ENCODE measurements at places on chromosomes 12 and 14. TPM values are rescaled to one million over a fixed set of nuclear protein-coding genes. Genes with fewer than 3 reads are reported as not detected.
A peak's percentile ranks its signal among the peaks of the same experiment; 100 is the strongest.

DNA sequence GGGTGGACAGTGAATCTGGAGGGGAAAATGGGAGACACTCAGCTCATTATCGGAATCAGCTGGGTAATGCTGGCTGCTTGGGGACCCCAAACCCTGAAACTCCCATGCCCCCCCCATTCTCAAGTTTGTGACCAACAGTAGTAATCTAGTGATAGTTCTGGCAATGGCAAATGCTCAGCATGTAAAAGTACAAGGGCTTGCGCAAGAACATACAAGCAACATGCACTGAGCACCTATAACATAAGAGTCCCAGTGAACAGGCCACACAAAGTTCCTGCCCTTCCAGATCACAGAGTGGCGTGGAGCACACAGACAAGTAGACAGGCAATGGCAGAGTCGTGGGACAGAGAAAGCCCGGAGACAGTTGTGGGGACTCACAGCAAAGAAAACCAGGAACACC, 407.9 kb downstream of the MED13L start:
- H3K4me3 ChIP-seq = no peak overlapping the region
- no peaks in the 10 kb centered on the region for H3K4me1 ChIP-seq
- no peaks in the 10 kb centered on the region for H3K27me3 ChIP-seq

- no peak overlapping the region for H3K4me3 ChIP-seq
- DNase-seq = peak; percentile 79
- no peaks in the 10 kb centered on the region for H3K4me1 ChIP-seq
- no peak overlapping the region for H3K27ac ChIP-seq
Observed at GRCh38 chr12:14239350-14239934, 126.0 kb upstream of the ATF7IP start.

- no peak overlapping the region for H3K27ac ChIP-seq
- no peaks in the 10 kb centered on the region for H3K36me3 ChIP-seq
- DNase-seq = no peak
Observed at GRCh38 chr14:36363704-36364103, 43.3 kb upstream of the MBIP start.

- no peaks in the 10 kb centered on the region for H3K36me3 ChIP-seq
- H3K4me3 ChIP-seq = no peak overlapping the region
- H3K27me3 ChIP-seq = no peaks in the 10 kb centered on the region
- DNase-seq = peak; percentile 1
- H3K4me1 ChIP-seq = no peaks in the 10 kb centered on the region
- no peak overlapping the region for H3K27ac ChIP-seq
Observed at GRCh38 chr12:52524898-52525591, 4.9 kb upstream of the KRT5 start.

DNA sequence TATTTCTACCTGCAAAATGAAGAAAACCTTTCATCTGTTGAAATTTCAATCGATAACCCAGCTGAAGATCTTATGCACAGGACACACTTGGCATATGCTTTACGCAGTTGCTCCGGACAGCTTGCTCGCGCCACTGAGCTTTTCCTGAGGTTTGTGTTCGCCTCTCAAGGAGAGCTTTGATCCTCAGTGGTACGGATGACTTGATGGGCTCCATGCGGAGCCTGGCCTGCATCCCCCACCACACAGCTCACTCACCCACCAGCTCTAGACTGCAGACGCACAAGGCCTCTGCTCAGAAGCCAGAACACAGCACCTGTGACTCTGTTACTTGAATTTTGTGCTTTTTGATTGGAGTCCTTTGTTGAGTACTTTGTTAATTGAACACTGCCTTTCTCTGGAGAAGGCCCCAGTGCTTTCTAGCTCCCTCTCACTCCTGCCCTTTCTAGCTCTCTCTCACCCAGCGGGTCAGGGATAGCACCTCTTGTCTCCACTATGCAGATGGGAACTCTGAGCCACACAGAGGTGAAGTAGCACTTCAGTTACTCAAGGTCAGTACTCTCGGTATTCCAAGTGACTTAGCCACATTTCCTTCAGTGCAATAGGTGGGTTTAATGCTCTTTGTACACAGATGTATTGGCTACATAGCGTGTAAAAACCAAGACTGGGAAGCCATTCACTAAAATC, 52.1 kb downstream of the TBC1D30 start:
- no peak overlapping the region for H3K27ac ChIP-seq
- no peak overlapping the region for H3K4me3 ChIP-seq
- no peaks in the 10 kb centered on the region for H3K27me3 ChIP-seq
- H3K36me3 ChIP-seq = no peaks in the 10 kb centered on the region
- no peaks in the 10 kb centered on the region for H3K4me1 ChIP-seq

- DNase-seq = no peak
- H3K36me3 ChIP-seq = no peaks in the 10 kb centered on the region
- no peak overlapping the region for H3K27ac ChIP-seq
- no peaks in the 10 kb centered on the region for H3K27me3 ChIP-seq
- no peaks in the 10 kb centered on the region for H3K4me1 ChIP-seq
Observed at GRCh38 chr12:129084875-129085826, 231.9 kb downstream of the GLT1D1 start.

GRCh38 chr14:32400480-32400879, 71.4 kb downstream of the AKAP6 start:
- H3K4me3 ChIP-seq = no peak overlapping the region
- H3K27me3 ChIP-seq = no peaks in the 10 kb centered on the region
- H3K4me1 ChIP-seq = no peaks in the 10 kb centered on the region
- no peaks in the 10 kb centered on the region for H3K36me3 ChIP-seq
- no peak for DNase-seq
- H3K27ac ChIP-seq = no peak overlapping the region

- no peaks in the 10 kb centered on the region for H3K27me3 ChIP-seq
- H3K36me3 ChIP-seq = no peaks in the 10 kb centered on the region
- peak; percentile 78 for DNase-seq
- H3K4me1 ChIP-seq = no peaks in the 10 kb centered on the region
- no peak overlapping the region for H3K4me3 ChIP-seq
Observed at GRCh38 chr14:88986146-88986841, 161.8 kb downstream of the TTC8 start.

DNA sequence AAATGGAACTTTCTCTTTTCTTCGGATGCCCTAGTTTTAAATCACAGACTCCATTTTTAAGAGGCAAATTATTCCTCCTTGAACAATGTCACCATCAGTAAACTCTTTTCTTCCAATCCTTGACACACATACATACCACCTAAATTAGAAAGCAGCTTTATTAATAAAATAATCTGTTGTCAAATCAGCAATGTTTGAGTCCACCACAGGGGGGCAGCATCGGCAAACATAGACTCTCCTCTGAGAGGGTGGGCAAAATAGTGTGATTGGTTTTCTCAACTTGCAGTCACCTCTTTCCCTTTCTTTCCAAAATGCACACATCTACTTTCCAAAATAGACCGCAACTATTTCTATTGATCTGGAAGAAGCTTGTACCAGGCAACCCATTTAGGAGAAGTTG, 438.4 kb upstream of the OR4E1 start:
- H3K4me3 ChIP-seq = no peak overlapping the region
- no peaks in the 10 kb centered on the region for H3K4me1 ChIP-seq
- no peak for DNase-seq
- H3K27me3 ChIP-seq = no peaks in the 10 kb centered on the region

- H3K27me3 ChIP-seq = no peaks in the 10 kb centered on the region
- no peak for DNase-seq
- H3K4me3 ChIP-seq = no peak overlapping the region
- H3K36me3 ChIP-seq = no peaks in the 10 kb centered on the region
Observed at GRCh38 chr12:40469736-40470135, 222.5 kb upstream of the CNTN1 start.

DNA sequence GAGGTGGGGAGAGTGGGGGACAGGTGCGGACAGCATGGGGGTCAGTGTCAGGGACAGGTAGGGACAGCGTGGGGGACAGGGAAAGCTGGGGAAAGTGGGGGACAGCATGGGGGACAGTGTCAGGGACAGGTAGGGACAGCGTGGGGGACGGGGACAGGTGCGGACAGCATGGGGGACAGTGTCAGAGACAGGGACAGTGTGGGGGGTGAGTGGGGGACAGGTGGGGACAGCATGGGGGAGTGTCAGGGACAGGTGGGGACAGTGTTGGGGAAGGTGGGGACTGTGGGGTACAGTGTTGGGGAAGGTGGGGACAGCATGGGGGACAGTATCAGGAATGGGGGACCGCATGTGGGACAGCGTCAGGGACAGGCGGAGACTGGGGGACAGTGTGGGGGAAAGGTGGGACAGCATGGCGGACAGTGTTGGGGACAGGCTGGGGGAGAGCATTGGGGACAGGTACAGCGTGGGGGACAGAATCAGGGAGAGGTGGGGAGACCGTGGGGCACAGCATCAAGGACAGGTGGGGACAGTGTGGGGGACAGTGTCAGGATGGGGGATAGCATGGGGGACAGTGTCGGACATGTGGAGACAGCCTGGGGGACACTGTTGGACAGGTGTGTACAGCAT, 96.1 kb downstream of the TMEM121 start:
- no peak for DNase-seq
- H3K4me1 ChIP-seq = no peaks in the 10 kb centered on the region
- no peaks in the 10 kb centered on the region for H3K36me3 ChIP-seq
- no peak overlapping the region for H3K27ac ChIP-seq

- no peak for DNase-seq
- H3K27me3 ChIP-seq = no peaks in the 10 kb centered on the region
- no peaks in the 10 kb centered on the region for H3K36me3 ChIP-seq
- H3K27ac ChIP-seq = no peak overlapping the region
- H3K4me1 ChIP-seq = no peaks in the 10 kb centered on the region
Observed at GRCh38 chr12:86721713-86722397, 465.7 kb upstream of the MGAT4C start.

DNA sequence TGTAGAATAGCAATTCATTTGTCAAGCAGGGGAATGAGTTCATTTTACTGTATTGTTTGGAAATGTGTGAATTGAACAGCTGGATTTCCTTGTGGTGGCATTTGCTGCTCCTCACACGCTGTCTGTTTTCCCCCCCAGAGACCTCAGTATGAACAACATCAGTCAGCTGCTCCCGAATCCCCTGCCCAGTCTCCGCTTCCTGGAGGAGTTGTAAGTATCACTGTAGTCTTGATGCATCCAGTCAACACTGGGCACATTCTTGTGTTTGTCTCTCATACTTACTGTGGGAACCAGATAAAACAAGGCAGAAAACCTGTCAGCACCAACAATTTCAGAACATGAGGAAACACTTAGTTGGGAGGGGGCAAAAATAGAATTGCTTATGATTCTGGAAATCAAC, 64.9 kb downstream of the LGR5 start:
- H3K4me1 ChIP-seq = no peaks in the 10 kb centered on the region
- no peak for DNase-seq
- H3K27ac ChIP-seq = no peak overlapping the region
- no peaks in the 10 kb centered on the region for H3K36me3 ChIP-seq
- no peak overlapping the region for H3K4me3 ChIP-seq

DNA sequence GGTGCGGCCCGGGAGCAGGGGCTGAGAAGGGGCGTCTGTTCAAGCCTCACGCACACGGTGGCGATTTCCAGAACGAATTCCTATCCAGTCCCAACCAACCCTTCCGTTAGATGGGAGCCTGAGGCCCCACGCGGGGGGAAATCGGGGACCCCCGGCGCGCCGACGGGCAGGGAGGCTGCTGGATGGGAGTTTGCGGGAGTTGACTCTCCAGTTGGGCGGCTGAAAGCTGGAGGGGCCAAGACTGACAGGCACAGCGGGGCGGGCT, 9.8 kb downstream of the EXOC3L4 start:
- no peaks in the 10 kb centered on the region for H3K36me3 ChIP-seq
- no peak overlapping the region for H3K27ac ChIP-seq

DNA sequence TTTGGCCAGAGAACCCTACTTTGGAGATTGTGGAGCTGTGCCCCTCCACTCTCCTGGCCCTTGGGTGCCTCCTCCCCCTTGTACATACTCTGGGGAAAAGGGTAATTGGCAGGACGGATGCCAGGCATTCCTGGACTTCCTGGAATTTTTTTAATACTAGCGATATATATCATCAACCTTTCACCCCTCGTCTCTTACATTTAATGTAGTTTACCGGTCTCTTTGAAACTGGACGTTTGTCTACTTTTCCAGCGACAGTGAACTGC, 767 bp upstream of the CRY1 start:
- no peaks in the 10 kb centered on the region for H3K36me3 ChIP-seq
- H3K27ac ChIP-seq = peak overlapping the region; percentile 95
- H3K4me1 ChIP-seq = peaks cover 11% of the 10 kb centered on the region
- DNase-seq = no peak
- peak overlapping the region; percentile 71 for H3K4me3 ChIP-seq

The FAM90A1 gene
- total RNA-seq = 0.53 TPM

The CCT2 gene
- 119 TPM for total RNA-seq

The TTC6 gene
- total RNA-seq = not detected

The OR6C74 gene
- total RNA-seq = not detected

The GALNT6 gene
- total RNA-seq = 7.3 TPM

The ERBB3 gene
- total RNA-seq = 1.9 TPM

The COPZ1 gene
- total RNA-seq = 168 TPM

The RHOJ gene
- 7.8 TPM for total RNA-seq

The PLEKHG7 gene
- total RNA-seq = not detected

The PGAM5 gene
- total RNA-seq = 53.6 TPM

The CLEC7A gene
- 20.9 TPM for total RNA-seq
